ENCODE measurements at places on chromosomes 11 and 22.

DNA sequence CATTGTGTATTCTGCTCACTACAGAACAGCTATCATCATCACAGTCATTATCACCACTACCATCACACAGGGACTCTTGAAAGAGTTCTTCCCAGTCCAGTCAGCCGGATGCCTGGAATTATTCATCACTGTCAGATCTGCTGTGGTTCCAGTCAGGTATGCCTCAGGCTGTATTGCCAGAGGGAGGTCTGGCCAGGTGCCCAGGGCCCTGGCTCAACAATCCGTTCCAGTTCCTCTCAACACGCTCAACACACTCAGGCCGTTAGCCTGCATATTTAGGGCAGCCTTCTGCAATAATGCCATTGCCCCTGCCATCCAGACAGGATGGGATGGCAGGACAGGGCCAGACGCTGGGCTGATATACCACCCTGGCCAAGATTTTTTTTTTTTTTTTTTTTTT lies 28.6 kb upstream of the RASL10A start:
- no peak for DNase-seq

- no peak for DNase-seq
Observed at GRCh38 chr11:130771708-130772107, 144.6 kb downstream of the SNX19 start.

DNA sequence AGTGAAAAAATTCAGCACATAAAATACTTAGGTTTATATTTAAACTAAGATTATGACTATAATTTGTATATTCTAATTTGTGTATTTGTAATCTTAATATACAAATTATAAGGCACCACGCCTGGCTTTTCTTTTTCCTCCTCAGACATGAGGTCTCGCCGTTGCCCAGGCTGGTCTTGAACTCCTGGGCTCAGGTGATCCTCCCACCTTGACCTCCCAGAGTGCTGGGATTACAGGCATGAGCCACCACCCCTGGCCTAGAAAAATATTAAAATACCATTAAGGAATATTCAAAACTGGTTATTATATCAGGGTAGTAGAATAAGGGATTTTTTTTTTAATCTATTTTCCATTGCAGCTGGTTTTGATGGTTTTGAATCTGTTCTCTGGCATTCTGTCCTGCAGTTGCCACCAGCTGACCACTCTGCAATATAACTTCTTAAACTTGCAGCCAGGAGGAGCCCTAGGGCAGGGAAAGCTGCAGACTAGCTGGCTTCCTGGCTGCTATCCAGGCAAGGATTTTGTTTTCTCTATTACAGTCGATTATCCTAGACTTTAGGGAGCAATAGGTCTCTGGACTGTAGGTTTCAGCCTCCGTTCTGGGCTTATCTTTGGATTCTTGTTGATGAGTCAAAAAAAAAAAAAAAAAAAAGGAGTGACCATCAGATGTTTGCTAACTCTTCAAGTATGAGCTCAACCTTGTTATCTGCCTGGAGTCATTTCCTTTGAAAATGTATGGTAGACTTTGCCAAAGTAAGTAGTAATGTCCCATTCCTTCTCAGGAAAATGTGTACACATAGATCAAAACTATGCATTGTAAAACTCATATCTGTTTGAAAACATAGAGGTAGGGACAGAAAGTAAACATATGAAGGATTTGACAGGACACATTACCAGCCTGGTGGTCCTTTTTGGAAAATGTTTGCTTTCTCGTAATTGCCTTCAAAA lies 13.2 kb downstream of the POLA2 start:
- no peak for DNase-seq

DNA sequence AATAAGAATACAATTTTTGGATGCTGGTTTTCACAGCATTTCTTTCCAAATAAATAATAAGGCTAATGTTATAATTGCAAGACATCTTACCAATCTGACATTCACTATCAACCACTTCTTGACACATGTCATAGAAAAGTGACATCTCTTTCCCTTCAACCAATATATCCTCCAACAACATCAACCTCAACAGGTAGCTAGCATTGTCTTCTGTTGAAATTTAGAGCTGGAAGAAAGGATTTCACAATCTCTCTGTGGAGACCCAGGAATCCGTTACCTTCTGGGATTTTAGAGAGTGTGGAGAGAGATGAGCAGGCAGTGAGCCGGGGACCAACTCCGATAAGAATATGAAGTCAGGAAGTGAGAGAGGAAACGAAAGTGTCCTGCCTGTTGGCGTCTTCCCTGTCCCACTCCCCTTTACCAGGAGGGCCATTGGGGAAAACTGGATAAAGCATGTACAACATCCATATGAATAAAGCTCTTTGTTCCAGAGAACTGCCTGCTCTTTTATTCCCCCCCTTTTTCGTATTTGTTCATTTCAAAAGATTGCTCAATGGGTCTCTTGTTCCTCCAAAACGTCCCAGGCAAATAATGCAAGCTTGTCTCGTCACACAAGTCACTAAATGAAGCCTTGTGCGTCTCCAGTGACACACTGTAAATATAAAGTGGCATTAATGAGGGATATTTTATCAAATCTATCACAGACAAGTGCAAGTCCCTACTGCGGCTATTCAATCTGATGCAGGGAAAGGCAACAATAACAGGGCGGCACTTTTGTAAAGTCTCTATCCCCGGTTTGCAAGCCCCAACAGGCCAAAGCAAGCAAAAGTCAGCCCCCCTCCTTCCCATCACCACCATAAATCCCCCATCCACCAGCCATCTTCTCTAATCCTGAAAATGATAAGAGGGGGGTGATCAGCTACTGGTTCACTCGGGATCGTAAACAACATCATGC lies 3.4 kb downstream of the CADM1 start:
- no peak for DNase-seq

- DNase-seq = no peak
Observed at GRCh38 chr11:64844330-64845128, at the start of gene CDC42BPG. Gene CDC42BPG (minus strand): TSS chr11:64844653. CDS start chr11:64844569, 84 bp downstream.

DNA sequence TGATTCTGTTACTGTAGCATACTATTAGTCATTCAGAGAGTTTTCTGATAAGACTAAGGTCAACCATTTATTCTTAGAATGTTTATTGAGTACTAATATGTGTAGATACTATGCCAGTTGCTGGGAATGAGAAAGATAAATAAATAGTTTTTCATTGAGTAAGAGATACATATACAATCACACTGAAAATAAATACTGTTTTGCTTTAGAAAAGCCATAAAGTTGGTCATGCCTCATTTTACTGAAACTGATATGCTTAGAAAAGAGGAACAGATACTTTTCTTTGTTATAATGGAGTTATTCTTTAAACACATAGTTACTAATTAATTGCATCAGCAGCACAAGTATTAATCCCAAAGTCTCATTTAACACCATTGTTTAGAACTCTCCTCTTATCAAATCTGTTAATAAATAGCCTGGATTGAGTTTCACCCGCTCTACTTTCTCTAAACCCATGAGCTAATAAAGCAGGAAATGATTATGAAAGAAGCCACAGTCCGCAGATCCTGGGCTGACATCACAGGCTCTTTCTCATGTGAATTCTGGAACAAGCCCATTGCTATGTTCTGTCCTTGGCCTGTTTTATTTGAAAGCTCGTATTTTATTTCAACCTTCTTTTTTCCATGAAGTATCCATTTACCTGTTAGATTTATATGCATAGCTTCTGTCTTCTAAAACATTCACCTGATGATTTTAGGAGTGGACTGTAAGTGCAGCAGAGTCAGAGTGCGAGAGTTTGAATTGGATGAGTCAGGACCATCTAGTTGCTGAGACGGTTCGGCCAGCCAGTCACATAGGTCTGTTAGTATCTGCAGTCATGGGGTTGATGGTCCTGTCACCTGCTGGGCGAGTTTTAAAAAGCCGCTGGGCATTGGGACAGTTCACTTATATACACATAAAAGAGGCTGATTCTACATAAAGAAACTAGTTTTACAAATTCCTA lies 35.5 kb downstream of the PIWIL4 start:
- no peak for DNase-seq

DNA sequence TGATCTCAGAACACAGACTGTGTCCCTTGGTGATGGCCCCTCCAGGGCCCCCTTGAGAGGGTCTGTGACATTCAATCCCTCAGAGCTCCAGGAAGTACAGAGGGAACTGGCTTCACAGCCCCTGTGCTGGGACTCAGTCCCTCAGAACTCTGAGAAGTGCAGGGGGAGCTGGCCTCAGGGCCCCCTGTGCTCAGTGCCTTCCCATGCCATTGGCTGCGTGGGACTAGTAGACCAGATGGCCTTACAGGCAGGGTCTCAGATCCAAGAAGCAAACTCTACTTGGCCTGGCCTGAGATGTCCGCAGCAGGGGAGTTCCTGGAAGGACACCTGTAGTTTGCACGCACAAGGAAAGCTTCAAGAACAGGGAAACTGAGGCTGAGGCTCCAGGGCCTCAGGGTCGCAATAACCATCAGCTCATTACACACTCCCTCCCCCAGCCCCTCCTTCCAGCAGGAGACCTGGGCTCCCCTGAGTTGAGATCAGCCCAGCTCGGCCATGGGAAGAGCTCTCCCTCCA lies 138.4 kb downstream of the BRD1 start:
- DNase-seq = no peak

DNA sequence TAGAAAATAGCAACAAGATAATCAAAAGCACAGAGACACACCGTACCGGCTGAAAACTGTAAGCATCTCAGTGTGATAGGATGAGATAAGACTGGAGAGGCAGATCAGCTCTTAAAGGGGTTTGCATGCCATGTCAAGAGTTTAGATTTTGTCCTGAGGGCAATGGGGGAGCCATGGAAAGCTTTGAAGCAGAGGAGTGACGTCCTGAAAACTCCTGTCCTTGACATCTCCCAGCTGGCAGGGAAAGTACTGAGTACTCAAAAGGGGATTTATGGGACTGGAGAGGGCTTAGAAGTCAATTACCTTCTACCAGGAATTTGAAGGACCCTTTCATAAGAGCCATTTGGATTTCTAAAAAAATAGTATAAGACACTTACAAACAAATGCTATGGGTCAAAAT lies 420.5 kb upstream of the NARS2 start:
- DNase-seq = peak; percentile 83

DNA sequence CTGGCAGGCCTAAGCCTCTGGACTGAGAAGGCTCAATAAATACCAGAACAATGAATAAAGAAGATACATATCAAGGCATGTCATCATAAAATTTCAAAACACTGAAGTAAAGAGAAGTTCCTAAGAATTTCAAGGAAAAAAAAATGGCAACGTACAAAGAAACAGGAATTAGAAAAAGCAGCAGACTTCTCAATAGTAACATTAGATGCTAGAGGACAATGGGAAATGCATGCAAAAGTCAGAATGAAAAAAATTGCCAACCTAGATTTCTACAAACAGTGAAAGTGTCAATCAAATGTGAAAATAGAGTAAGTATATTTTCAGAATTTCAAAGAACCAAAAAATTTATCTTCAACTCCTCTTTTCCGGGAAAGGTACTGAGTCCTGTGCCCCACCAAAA lies 125.0 kb downstream of the KCNC1 start:
- no peak for DNase-seq

GRCh38 chr11:3198815-3199214 lies 19.8 kb downstream of the MRGPRG start:
- DNase-seq = no peak

GRCh38 chr22:31199187-31199586 lies 12.9 kb upstream of the LIMK2 start:
- no peak for DNase-seq

- DNase-seq = no peak
Observed at GRCh38 chr11:1401656-1402221, 12.0 kb downstream of the BRSK2 start.

- no peak for DNase-seq
Observed at GRCh38 chr11:8292351-8292750, 28.7 kb upstream of the LMO1 start.

- DNase-seq = no peak
Observed at GRCh38 chr11:353179-353873, 16.0 kb upstream of the B4GALNT4 start.

DNA sequence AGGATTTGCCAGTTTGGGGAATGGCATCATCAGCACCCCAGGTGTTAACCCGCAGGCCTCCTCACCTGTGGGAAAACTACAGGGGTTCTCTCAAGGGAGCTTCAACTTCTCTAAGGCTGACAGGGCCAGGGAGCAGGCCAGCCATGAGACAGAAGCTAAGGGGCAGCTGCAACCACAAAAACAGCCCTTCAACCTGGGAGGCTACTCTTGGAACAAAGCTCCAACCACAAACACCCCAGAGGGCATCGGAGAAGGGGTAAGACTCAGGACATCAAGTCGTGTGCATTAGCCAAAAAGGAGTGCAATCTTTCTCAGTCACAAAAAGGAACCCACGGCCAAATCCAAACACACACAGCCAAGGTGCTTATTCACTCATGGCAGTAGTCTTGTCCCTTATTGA lies 103.0 kb downstream of the PLEKHA7 start:
- no peak for DNase-seq

DNA sequence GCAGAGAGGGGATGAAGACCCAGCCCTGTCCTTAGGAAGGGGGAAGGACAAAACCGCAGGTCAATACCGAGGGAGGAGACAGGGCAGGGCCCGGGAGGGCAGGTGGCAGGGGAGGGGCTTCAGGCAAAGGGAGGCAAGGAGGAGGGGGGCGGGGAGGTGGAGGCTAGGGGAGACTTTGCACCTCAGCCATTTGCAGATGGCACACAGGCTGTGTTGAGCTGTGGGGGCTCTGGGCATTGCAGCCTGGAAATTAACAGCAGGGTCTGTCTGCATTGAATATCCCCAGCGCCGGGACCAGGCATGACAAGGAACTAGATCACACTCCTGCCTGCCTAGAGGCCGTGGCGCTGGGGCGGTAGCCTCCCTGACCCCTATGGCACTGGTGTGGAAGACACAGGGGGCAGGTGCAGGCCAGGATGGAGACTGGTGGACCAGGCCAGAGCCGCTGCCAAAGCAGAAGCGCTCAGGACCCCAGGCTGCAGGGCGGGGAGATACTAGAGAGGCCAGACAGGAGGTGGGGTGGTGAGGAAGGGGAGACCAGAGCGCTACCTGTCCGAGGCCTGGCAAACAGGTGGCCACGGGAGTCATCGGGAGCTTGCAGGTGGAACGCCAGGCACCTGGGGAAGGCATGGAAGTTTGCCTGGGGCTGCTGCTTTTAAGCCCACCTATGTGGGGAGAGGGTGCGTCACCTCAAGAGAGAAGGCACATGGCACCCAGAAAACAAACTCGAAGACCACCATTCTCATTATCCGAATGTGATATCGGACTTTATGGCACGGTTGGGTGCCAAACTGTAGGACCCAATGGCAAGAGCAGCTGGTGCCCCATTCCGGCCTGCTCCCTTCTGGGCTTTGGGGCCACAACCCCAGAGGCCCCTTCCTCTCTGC lies 11.5 kb downstream of the CBX6 start:
- DNase-seq = no peak

- no peak for DNase-seq
Observed at GRCh38 chr22:47114813-47115517, 352.5 kb downstream of the TBC1D22A start.

- no peak for DNase-seq
Observed at GRCh38 chr11:10728154-10728553, 22.9 kb upstream of the CTR9 start.

- no peak for DNase-seq
Observed at GRCh38 chr11:128189823-128190222, 397.5 kb downstream of the ETS1 start.

All from NCI-H524 treated with DMSO at 0.1 percent for 48 hours (cell line).